ENCODE measurements at places on chromosomes 1 and 21.

DNA sequence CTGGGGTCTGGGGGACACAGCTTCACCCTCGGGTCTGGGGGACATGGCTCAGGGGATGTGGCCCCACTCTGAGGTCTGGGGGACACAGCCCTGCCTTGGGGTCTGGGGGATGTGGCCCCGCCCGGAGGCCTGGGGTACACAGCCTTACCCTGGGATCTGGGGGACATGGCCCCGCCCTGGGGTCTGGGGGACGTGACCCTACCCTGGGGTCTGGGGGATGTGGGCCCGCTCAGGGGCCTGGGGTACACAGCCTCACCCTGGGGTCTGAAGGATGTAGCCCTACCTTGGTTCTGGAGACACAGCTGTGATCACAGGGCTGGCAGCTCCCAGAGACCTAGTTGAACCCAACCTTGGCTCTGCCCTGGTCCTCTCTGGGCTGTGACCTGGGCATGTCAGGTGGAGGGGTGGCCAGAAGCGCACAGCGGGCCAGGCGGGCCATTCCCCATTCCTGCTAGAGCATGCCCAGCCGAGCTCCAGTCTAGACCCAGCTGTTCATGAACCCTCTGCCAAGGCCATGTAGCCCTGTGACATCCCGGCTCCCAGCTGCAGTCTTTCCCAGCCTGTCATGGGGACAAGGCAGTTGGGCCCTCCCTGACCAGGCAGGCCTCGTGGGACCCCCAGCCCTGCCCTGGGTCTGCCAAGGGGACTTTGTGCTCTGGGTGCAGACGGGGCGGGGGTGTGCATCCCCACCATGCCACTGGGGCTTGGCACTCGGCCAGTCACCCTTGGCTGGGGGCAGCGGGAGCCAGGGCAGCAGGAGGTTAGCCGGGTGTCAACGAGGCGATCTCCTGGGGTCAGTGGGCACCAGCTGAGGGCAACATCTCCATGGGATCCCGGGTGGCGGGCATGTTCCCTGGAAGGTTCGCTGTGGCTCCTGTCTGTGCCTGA lies 43.9 kb downstream of the WNT9A start:
- no peak for DNase-seq

DNA sequence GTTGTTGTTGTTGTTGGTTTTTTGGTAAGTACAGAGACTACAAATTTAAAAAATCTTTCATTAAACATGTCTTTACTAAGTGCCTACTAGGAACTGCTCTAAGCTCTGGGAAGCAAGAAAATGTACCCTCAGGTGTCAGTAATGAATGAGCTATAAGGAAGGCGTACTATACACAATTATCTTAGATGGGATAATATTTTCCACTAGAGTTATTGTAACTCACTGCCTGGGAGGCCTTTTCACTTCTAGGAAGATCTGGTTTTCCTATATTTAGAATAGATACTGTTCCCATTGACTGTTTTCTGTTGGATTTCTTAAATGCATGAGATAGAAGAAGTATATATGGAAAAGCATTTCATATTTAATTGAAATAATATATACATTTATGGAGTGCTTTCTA lies 19.6 kb downstream of the CLIC4 start:
- DNase-seq, result no peak

GRCh38 chr1:41149570-41149969 lies 92.5 kb downstream of the SCMH1 start:
- DNase-seq, result no peak

DNA sequence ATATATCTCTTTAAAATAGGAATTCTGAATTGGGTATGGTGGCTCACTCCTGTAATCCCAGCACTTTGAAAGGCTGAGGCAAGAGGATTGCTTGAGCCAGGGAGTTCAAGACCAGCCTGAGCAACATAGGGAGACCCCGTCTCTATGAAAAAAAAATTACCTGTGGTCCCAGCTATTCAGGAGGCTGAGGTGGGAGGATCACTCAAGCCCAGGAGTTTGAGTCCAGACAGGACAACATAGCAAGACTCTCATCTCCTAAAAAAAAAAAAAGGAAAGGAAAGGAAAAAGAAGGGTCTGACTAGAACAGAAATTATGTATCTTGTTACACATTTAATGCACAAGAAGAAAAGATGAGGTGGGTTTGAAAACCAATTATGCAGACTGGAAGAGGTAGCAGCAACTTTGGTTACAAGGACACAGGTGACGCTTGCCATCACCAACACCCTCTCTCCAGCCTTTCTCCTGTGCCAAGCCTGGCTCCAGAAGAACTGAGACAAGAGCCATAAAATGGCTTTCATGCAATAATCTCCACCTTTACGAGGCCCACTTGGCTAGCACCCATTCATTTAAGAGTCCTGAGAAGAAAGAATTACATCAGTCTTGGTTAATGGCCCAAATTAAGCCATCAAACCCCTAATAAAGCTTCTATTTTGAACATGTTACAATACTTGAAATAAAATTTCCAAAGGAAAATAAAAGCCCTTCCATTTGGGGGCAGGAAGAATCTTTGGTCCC lies 4.8 kb upstream of the SELENBP1 start:
- DNase-seq, result no peak

- no peak for DNase-seq
Measured at GRCh38 chr1:77757066-77757584, 2.5 kb downstream of the USP33 start.

GRCh38 chr1:42993502-42994136 lies 35.0 kb upstream of the SLC2A1 start:
- DNase-seq, result no peak

- no peak for DNase-seq
Measured at GRCh38 chr1:20666804-20667203, 5.6 kb upstream of the DDOST start.

- DNase-seq, result no peak
Measured at GRCh38 chr21:31473685-31474345, 129.8 kb upstream of the TIAM1 start.

DNA sequence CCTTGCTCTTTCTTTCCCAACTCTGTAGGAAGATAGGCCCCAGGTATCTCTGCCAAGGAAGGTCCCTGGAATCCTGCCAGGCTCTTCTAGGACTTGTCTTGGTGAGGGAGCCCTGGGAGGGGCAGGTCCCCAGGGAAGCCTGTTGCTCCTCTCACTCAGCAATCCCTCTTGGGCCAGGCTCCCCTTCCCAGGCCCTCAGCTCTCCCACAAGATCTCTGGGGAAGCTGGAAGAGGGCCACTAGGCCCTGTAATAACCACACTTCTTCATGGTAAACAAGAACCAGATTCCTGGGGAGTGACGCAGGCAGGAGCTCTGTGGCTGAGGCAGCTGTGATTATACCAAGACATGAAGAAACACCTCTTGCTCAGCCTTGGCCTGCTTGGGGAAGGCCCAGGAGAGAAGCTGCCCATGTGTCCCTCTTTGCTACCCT lies 9.9 kb upstream of the MAPKAPK2 start:
- no peak for DNase-seq

- no peak for DNase-seq
Measured at GRCh38 chr1:8352886-8353785, 35.2 kb downstream of the SLC45A1 start.

DNA sequence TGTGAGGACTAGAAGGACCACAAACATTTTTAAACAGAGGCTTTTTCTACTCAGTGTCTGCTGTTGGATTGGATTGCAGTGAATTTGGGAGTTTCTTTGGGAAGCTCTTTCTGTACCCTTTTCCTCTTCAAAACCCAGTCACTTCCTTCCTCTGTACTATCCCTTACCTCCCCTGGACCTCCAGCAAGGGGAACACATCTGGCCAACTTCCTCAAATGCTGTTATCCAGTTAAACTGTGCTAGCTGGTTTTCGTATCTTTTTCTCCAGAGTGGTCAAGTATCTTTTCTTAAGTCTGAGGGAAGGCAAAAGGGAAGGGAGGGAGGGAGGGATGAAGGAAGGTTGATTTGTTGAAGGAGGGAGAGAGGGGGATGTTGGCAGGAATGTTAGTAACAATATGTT lies 99.2 kb upstream of the TNR start:
- no peak for DNase-seq

- DNase-seq, result no peak
Measured at GRCh38 chr1:184517130-184517529, 130.3 kb downstream of the C1orf21 start.

- no peak for DNase-seq
Measured at GRCh38 chr1:183070923-183071618, 47.9 kb downstream of the LAMC1 start.

GRCh38 chr1:22056936-22057335 lies 4.4 kb downstream of the CDC42 start:
- DNase-seq, result no peak

Data from activated CD8-positive, alpha-beta memory T cell treated with anti-CD3 and anti-CD28 coated beads for 24 hours (primary cell).